Activated naive CD8-positive, alpha-beta T cell treated with anti-CD3 and anti-CD28 coated beads for 36 hours (primary cell): ENCODE measurements at places on chromosomes 2 and 18. TPM values are rescaled to one million over a fixed set of nuclear protein-coding genes. Genes with fewer than 3 reads are reported as not detected.
A peak's percentile ranks its signal among the peaks of the same experiment; 100 is the strongest.

- no peaks in the 10 kb centered on the region for H3K27me3 ChIP-seq
- H3K36me3 ChIP-seq, result peaks cover 2% of the 10 kb centered on the region
- no peak overlapping the region for H3K27ac ChIP-seq
- no peaks in the 10 kb centered on the region for H3K4me1 ChIP-seq
- no peak overlapping the region for H3K4me3 ChIP-seq
Measured at GRCh38 chr2:36507408-36507812, 90.6 kb downstream of the FEZ2 start.

PIK3C3 gene
- 56.7 TPM for total RNA-seq

SCN9A gene
- not detected for total RNA-seq

GRCh38 chr2:176160251-176160985 is 3.3 kb downstream of the HOXD3 start:
- H3K36me3 ChIP-seq, result no peaks in the 10 kb centered on the region
- no peak overlapping the region for H3K4me3 ChIP-seq
- H3K27ac ChIP-seq, result no peak overlapping the region
- peaks cover 95% of the 10 kb centered on the region for H3K27me3 ChIP-seq
- DNase-seq, result no peak
- H3K4me1 ChIP-seq, result peaks cover 22% of the 10 kb centered on the region

CMPK2 gene
- 13.2 TPM for total RNA-seq

DNA sequence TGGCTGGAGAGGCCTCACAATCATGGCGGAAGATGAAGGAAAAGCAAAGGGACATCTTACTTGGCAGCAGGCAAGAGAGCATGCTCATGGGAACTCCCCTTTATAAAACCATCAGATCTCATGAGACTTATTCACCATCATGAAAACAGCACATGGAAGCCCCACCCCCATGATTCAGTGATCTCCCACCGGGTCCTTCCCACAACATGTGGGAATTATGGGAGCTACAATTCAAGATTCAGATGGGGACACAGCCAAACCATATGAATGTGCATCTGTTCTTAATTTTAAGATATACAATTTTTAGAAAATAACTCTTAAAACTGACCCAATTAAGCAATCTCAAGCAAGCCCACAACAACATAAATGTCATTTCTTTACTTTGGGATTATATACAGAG is 12.6 kb downstream of the C18orf63 start:
- no peaks in the 10 kb centered on the region for H3K27me3 ChIP-seq
- no peaks in the 10 kb centered on the region for H3K4me1 ChIP-seq
- no peaks in the 10 kb centered on the region for H3K36me3 ChIP-seq
- no peak overlapping the region for H3K27ac ChIP-seq
- DNase-seq, result no peak
- no peak overlapping the region for H3K4me3 ChIP-seq

GRCh38 chr18:78679031-78679430 is 300.6 kb upstream of the SALL3 start:
- H3K27me3 ChIP-seq, result peaks cover 7% of the 10 kb centered on the region
- H3K4me3 ChIP-seq, result no peak overlapping the region
- H3K27ac ChIP-seq, result no peak overlapping the region
- DNase-seq, result no peak
- H3K4me1 ChIP-seq, result peaks cover 9% of the 10 kb centered on the region

DNA sequence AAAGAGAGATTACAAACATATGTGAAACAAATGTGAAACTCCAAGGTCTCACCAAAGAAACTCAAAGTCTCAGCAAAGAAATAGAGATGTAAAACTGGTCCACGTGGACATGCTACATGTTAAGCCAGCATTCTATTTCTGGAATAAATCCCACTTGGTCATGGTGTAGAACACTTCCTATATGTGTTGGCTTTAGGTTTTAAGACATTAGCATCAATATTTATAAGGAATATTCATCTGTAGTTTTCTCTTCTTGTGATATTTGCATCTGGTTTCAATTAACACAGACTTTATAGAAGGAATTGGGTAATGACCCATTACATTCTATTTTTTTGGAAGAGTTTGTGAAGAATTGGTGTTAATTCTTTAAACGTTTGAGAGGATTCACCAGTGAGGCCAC is 133.1 kb downstream of the COPS8 start:
- no peak overlapping the region for H3K27ac ChIP-seq
- peaks cover 19% of the 10 kb centered on the region for H3K27me3 ChIP-seq
- H3K4me3 ChIP-seq, result no peak overlapping the region
- no peaks in the 10 kb centered on the region for H3K36me3 ChIP-seq

ZBTB7C gene
- not detected for total RNA-seq

ALPI gene
- not detected for total RNA-seq

FOXD4L1 gene
- total RNA-seq, result 0.18 TPM

- peaks cover 1% of the 10 kb centered on the region for H3K4me1 ChIP-seq
- no peak overlapping the region for H3K27ac ChIP-seq
- DNase-seq, result peak; percentile 28
- H3K4me3 ChIP-seq, result no peak overlapping the region
Measured at GRCh38 chr18:32552421-32553030, 81.8 kb upstream of the GAREM1 start.

- H3K27me3 ChIP-seq, result no peaks in the 10 kb centered on the region
- no peak overlapping the region for H3K4me3 ChIP-seq
- no peak overlapping the region for H3K27ac ChIP-seq
- H3K36me3 ChIP-seq, result peaks cover 3% of the 10 kb centered on the region
- peaks cover 25% of the 10 kb centered on the region for H3K4me1 ChIP-seq
Measured at GRCh38 chr2:189208254-189208653, 28.7 kb upstream of the COL5A2 start.

- no peak for DNase-seq
- peak overlapping the region; percentile 97 for H3K27ac ChIP-seq
- H3K27me3 ChIP-seq, result no peaks in the 10 kb centered on the region
- H3K4me3 ChIP-seq, result peak overlapping the region; percentile 86
Measured at GRCh38 chr2:33477473-33478468, 1.3 kb downstream of the RASGRP3 start.

TUBA4B gene
- not detected for total RNA-seq

- H3K27me3 ChIP-seq, result peaks cover 16% of the 10 kb centered on the region
- H3K36me3 ChIP-seq, result no peaks in the 10 kb centered on the region
- H3K4me1 ChIP-seq, result peaks cover 6% of the 10 kb centered on the region
Measured at GRCh38 chr2:170525566-170525900, 189.6 kb upstream of the SP5 start.

DNA sequence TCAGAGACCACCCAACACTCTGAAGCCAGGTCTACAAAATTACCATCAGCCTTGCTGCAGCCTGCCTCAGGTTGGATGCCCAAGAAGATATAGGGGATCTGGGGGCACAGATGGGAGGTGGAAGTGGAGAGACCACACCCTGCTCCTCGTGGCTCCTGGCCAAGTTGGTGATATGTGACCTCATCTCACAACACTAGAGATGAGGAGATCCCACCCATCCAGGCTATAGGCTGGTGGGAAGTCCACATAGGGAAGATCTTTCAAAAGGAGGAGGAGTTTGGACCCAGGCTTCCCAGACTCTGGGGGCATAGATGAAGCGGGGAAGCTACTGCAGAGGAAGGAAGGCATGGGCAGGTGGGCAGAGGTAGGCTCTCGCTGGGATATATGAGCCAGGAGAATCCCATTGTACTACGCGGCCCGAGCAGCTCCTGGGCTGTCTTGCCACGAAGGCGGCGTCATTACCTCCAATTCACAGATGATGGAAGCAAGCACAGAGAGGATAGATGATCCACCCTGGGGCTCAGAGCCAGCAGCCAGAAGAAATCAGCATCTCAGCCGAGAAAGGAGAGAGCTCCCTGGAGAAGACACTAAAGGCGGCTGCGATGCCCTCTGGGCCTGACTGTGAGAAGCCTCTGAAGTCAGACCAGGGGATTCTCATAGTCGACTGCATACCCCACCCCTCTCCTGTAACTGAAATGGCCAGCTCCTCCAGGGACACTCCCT is 96.0 kb downstream of the RHOB start:
- no peaks in the 10 kb centered on the region for H3K4me1 ChIP-seq
- DNase-seq, result no peak
- H3K36me3 ChIP-seq, result no peaks in the 10 kb centered on the region

GRCh38 chr2:21757805-21758430 is 634.1 kb downstream of the TDRD15 start:
- no peaks in the 10 kb centered on the region for H3K27me3 ChIP-seq
- H3K4me1 ChIP-seq, result no peaks in the 10 kb centered on the region
- no peaks in the 10 kb centered on the region for H3K36me3 ChIP-seq
- DNase-seq, result no peak

- DNase-seq, result peak; percentile 21
- peaks cover 1% of the 10 kb centered on the region for H3K4me1 ChIP-seq
- no peak overlapping the region for H3K4me3 ChIP-seq
- H3K36me3 ChIP-seq, result no peaks in the 10 kb centered on the region
Measured at GRCh38 chr2:29923110-29923721, 1.8 kb upstream of the ALK start.

IL1R1 gene
- 0.70 TPM for total RNA-seq
